ENCODE measurements at places on chromosomes 4 and X.

GRCh38 chr4:87851332-87851731, 18.6 kb downstream of the MEPE start:
- no peak for DNase-seq

DNA sequence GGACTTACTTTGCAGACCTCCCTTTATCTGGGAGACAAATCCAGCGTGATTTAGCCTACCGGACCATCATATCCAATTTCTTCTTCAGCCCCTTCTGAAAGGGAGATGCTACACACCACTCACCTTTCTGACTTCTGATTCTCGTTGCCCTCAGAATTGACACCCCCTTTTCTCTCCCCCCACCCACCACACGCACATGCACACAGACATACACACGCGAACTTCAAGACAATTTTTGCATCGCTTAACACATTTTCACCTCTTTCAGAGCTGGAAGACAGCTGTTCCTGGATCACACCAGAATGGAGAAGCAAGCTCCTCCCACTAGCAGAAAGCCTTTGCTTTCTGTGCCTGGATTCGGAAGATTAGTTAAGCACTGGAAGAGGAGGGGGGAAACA, 1.0 kb upstream of the SNCA start:
- no peak for DNase-seq

GRCh38 chr4:93384241-93384640, 444.3 kb upstream of the ATOH1 start:
- DNase-seq = no peak

- DNase-seq = no peak
Observed at GRCh38 chr4:175789647-175790046, 22.4 kb downstream of the GPM6A start.
